Fibroblast of villous mesenchyme (primary cell): ENCODE measurements at places on chromosomes 5 and 9.

- DNase-seq, result no peak
Measured at GRCh38 chr9:82255481-82256176, 267.1 kb downstream of the SPATA31D1 start.

- DNase-seq, result peak; percentile 38
Measured at GRCh38 chr5:61299261-61299681, 32.8 kb upstream of the ZSWIM6 start.

DNA sequence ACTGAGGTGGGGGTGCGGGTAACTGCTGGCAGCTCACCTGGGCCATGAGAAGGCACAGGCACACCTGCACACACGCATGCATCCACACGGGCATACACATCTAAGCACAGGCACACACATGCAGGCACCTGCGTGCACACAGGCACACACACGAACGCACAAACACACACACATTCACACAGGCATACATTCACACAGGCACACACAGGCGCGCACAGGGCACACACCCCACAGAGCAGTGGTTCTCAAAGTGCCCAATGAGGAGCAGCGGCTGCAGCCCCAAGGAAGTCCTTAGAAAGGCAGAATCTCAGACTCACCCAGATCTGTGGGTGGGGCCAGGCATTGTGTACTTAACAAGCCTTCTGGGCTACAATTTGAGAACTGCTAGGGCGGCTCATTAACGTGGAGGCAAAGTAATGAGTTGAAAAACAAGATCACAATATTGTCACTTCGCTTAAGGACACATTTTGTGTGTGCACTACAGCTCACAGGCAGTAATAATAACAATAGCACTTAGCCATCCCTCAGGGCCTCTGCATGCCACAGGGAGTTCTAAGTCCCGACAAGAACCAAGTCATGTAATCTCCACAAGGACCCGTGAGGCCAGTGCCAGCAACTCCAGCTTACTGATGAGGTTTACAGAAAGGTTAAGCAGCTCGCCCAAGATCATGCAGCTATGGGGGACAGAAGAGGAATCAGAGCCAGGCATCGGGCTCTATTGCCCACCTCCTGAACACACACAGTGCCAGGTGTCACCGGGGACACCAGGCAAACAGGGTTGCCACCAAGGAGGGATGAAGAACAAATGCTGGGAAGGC, 91.6 kb downstream of the ROR2 start:
- no peak for DNase-seq

DNA sequence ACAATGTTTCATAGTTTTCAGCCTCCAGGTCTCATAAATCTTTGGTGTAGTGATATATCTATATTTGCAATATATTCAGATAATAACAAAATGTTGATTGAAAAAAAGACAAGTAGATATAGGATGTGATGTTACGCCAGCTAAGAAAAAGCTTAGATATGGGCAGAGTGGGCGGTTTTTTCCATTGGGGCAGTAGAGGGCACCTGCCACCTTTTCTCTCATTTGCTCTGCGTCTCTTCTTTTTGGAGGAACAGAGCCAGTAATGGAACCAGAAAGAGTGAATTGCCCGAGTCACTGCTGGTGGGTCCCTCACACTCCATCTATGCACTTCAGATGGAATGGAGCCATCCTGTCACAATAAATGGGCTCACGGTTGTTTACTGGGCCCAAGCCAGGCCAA, 62.1 kb upstream of the FANCC start:
- no peak for DNase-seq

- no peak for DNase-seq
Measured at GRCh38 chr5:55437859-55438206, 96.9 kb downstream of the PLPP1 start.

- DNase-seq, result no peak
Measured at GRCh38 chr5:156698323-156698722, 151.8 kb upstream of the PPP1R2B start.

DNA sequence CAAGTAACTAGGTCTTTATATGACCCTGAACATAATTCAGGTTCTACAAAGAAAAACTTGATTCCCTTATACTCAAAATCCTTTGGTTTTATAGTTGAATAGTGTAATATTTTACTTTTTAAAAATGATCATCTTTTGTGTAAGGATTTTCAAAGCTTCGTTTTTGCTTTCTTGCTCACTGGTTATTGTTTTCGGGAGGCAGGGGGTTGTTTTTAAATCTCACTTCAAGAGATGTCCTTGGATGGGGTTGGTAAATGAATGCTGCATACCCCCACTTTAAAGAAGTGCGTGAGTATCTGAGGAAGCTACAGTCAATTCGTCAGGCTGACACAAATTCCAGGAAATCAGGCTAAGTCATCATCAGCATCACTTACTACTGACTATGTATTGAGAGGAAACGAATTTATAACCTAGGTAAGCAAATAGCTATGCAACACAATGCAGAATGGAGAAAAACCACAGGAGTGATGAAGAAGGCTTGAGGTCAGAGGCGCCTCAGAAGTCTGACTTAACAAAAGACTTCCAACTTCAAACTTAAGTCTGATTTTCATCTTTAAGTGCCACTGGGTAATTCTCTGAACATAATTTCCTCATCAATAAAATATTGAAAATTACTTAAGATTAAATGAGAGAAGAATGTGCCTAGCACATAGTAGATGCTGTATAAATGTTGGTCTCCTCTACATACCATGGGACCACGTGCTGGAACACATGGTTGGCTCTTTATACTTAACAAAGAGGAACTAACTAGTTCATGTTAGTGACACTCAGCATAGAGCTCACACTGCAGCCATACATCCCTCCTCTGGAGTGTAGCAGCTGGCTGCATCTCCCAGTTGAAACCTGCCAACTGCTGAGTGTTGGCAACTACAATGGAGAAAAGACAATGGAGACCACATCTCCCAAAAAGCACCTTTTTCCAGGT, 106.0 kb upstream of the KIF2A start:
- DNase-seq, result no peak

DNA sequence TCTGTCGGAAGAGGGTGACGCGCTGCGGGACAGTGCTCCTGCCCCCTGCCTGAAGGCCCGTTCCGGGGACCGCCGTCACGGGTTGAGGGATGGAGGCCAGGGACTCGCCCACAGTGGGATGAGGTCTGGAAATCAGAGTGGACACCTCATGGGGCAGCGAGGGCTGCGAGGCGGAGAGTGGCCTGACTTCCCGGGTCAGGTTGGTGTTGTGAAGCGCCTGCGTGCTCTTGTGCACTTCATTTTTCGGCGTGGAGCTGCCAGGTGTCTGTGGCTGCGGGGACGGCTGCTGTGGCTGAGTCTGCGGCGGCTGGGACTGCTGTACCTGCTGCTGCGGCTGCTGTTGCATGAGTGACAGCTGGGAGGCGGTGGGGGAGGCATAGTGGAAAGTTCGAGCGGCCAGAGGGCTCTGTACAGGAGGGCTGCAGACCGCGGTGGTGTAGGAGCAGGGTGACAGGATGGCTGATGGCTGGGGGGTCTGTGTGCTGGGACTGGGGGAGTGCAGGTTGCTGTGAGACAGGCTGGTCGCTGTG, 434.1 kb downstream of the HCN1 start:
- DNase-seq, result no peak

GRCh38 chr5:92402045-92402444, 1018.9 kb upstream of the ARRDC3 start:
- DNase-seq, result no peak

DNA sequence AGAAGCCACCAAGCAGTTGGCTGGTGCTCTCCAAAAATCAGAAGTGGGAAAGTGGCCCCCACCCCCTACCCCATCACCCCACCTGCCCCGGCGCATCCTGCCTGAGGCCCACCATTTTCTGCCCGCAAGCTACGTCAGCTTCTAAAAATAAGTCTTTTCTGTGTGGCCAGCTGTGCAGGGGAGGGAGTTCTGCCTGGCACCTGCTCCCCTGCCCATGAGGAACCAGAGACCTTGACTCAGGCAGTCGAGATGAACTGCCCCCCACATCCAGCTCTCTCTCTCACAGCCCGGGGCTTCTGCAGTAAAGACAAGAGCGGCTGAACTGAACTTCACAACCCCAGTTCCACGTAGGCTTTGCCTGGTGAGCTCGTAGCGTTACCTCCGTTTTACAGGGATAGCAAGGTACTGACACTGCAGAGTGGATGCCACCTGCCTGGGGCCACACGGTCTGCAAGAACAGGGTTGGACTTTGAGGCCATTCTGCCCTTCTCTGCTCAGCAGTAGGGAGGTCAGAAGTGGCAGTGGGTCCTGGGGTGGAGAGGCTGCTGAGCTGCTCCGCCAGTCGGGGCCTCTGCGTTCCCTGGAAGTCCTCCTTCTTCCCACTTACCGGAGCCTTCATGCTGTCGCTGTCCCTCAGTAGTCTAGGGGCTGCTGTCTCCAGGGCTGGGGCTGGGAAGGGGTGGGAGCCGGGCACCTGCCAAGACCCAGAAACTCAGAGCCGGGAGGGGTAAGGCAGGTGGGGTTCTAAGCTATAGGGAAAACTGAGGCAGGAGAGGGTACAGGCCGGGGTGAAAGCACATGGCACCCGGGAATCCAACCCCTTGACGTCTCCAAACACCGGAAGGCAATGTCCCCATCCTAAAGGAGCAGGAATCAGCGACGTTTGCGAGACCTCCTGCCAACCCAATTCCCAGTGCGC, 781 bp downstream of the ST6GALNAC4 start:
- no peak for DNase-seq

DNA sequence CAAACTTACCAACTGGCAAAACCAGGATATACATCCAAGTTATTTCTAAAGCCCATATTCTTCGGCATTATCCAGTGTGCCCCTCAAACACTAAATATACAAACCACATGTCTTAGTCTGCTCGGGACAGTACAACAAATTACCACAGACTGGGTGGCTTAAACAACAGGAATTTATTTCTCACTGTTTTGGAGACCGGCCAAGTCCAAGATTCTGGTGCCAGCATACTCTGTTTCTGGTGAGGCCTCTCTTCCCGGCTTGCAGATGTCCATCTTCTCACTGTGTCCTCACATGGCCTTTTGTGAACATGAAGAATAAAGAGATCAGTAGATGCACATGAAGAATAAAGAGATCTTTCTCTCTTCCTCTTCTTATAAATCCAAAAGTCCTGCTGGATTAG, 12.9 kb upstream of the SLCO6A1 start:
- DNase-seq, result no peak

- DNase-seq, result no peak
Measured at GRCh38 chr5:158017469-158017868, 158.5 kb upstream of the CLINT1 start.

DNA sequence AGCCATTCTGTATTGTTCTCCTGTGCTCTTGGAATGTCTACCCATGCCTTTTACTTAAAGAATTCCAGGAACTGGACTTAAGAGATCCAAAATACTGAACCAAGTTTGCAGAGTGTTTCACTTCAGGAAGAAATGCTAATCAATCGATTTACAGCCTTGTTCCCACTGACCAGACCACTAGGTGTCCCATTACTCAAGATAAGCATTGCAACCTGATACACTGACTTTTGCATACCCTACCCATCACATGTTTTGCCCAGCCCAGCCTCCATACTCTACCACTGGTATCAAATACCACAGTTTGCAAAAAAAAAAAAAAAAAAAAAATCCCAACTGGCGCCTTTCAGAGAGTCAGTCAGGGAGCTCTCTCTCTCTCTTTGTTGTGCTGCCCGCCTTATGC, 550.8 kb downstream of the CDH9 start:
- DNase-seq, result no peak

DNA sequence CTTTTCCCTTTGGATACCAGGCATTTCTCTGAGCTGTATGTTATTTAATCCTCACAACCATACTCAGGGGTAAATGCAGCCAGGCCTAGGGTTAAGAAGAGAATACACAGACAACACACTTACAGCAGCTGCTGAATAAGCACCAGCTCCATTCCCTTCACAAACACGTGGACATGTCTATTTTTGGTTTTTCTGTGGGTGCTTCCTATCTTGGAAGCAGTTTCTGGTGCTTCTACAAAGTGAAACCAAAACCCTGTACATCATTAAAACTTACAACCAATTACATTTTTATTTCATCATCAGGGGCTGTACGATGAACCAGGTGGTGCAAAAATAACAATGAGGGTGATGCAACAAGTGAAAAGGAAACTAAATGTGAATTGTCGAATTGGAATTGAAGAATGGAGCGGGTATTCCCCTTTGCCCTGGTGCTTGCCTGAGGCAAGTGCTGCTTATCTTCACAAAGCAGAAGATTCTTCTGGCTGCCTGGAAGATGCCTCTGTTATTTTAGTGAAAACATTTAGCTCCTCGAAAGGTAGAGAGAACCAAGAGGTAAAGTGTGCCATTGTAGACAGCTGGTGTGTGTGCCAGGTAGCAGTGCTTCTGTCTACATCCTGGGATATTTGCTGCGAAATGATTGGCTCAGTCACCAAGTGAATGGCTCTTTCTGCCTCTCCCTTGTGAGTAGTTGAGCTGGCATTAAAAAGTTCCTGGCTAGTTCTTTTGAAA, 18.6 kb upstream of the IFNB1 start:
- DNase-seq, result peak; percentile 85

DNA sequence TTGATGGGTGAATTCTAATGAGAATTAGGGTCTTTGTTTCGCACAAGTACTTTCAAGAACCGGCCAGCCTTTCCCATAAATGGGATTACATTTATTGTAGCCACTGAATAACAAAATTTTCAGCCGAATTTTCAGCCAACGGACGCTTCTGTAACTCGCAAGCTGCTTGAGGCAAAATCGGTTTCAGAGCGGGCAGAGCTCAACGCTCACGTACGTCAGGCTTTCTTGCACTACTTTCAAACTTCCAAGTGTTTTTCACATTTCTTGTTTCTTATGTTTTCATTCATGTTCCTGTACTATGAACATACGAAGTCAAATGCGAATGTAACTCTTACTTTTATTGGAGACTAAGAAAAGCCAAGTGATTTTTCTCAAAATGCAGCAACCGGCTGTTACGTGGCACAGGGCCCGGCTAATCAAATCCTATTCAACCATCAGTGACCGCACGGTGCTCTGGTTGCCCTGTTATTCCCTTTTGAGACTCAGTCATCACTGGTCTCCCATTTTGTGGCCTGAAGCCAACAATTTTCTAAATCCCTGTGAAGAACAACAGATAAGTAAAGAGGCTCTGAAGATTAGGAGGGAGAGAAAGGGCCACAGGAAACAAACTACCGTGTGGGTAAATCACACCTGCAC, 68.5 kb downstream of the SLC28A3 start:
- DNase-seq, result peak; percentile 19

GRCh38 chr9:111559000-111559610, 34.1 kb downstream of the ZNF483 start:
- DNase-seq, result no peak

DNA sequence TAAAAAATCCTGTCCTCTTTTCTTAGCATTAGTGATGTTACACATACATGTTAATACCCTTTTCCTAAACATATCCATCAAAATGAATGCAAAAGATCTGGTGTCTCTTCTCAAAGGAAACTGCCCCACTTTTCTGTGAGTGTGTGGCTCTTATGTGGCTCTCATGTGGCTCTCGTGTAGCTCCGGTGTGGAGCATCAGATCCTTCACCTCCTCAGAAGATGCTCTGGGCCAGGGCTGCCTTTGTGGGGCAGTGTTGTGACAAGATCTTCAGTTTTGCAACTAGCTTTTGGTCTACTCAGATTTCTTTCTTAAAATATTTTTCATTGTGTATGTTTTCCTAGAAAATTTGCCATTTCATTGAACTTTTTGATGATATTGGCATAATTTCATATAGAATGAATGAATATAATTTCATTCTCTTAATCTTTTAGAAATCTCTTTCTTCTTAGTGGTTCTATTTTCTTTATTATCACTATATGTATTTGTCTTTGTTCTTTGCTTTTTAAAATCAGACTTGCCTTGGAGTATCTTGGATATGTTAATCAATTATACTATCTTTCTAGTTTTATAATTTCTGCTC, 19.4 kb downstream of the GARNL3 start:
- DNase-seq, result peak; percentile 51
